GOT3 (cell line): ENCODE measurements at places on chromosomes 2 and 18.

- no peak for DNase-seq
Measured at GRCh38 chr2:206707164-206707701, 11.0 kb downstream of the DYTN start.

DNA sequence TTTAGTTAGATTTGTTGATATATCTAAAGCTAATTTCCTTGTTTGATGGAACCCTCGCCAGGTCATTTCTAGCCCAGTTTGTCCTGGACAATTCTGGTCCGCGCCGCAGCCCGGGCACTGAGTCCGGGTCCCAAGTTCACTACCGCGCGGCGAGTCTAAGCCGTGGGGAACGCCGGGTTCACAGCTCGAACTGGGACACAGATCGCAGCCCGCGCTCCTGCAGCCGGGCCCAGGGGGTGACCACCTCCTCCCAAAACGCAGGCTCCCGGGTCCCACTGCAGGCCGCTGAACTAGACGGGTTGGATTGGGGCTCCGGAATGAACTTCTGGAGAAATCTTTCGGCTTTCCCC lies 681 bp downstream of the ACADL start:
- DNase-seq = no peak

DNA sequence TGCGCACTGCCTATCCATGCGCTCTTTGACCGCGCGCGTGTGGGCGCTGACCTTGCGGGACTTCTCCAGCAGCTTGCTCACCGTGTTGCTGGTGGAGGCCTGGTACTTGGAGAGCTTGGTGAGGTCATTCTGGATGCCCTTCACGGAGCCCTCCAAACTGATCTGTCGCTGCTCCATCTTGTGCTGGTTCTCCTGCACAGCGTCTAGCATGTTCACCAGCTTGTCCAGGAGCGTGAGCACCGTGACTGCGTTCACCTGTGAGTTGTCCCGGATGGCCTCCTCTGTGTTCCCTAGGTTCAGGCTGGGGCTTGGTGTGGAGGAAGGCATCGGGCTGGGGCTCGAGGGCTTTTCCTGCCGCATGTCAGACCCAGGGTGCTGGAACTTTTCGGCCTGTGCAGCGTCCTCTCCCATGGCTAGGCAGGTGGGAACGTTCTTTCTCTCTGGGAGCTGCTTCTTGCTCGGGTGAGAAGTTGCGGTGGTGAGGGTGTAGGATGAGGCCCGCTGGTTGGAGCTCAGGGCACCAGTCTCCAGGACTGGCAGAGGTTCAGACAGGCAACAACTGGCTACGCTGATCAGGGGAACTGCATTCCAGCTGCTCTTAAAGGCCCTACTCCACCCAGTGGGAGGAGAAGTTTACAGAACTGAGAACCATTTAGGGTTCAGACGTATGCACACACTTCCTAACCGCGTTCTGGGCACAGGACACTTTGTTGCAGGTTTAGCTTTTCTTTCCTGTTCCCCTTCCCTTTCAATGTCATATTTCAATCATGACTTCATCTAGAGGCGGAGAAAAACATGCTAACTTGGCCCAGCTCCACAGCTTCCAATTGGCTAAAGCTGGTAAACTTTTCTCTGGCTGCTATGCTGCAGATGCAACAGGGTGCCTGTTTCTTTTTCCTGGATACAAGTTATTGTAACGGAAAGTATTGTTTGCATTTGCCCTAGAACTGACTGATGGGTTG lies at the start of gene CAVIN2:
TSS of gene CAVIN2 (minus strand) at position 574 of the 962 bp plus-strand sequence. CDS start at position 411, 163 bp downstream.
- peak; percentile 62 for DNase-seq

- DNase-seq = no peak
Measured at GRCh38 chr2:28463893-28464292, 32.0 kb upstream of the PLB1 start.

GRCh38 chr18:79682894-79683625 lies 3.5 kb downstream of the CTDP1 start:
- DNase-seq = no peak

DNA sequence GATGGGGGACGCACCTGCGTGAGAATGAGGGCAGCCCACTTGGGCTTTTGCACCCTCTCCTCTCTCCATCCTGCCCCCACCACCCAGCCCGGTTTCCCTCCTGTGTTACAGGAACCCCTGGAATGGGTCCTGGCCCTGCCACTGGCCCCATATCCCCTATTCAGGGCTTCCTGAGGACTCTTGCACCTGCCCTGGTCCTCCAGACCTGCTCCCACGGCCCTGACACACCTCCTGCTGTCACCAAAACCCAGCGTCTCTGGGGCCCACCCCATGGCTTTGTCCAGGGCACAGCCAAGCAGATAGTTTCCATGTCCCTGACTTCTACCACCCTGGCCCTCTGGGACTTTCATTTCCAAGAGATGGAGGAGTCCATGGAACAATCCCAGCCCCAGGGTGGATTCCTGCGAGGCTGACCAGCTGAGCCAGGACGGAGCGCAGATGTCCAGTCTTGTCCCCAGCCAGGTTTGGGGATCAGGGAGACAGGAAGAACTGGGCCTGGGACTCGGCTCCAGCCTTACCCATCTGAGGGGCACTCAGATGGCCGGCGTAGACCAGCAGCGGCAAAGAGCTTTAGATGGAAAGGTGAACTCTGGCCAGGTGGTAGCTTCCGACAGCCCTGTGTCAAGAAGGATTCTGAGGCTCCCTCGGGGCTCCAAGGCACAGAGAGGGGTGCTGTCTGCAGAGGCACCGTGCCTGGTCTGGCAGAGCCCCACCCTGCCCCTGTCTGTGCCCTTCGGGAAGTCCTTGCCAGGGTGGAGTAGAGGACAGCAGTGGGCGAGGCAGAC lies 12.0 kb downstream of the GPR35 start:
- DNase-seq = no peak

GRCh38 chr2:71935262-71935848 lies 212.3 kb downstream of the CYP26B1 start:
- no peak for DNase-seq

GRCh38 chr18:59834267-59834666 lies 65.5 kb upstream of the PMAIP1 start:
- no peak for DNase-seq

GRCh38 chr18:29849144-29849543 lies 1193.4 kb downstream of the DSC3 start:
- DNase-seq = no peak

GRCh38 chr2:100417711-100418124 lies 250 bp upstream of the CHST10 start:
- no peak for DNase-seq

- no peak for DNase-seq
Measured at GRCh38 chr2:70561893-70562292, 8.3 kb upstream of the TGFA start.

- DNase-seq = no peak
Measured at GRCh38 chr2:229650901-229651300, 63.5 kb downstream of the DNER start.

- no peak for DNase-seq
Measured at GRCh38 chr2:55923091-55923981, at the start of gene EFEMP1. Gene EFEMP1, minus strand, starts transcription at chr2:55923782. Its CDS starts 1,342 bp downstream, at chr2:55922440.

DNA sequence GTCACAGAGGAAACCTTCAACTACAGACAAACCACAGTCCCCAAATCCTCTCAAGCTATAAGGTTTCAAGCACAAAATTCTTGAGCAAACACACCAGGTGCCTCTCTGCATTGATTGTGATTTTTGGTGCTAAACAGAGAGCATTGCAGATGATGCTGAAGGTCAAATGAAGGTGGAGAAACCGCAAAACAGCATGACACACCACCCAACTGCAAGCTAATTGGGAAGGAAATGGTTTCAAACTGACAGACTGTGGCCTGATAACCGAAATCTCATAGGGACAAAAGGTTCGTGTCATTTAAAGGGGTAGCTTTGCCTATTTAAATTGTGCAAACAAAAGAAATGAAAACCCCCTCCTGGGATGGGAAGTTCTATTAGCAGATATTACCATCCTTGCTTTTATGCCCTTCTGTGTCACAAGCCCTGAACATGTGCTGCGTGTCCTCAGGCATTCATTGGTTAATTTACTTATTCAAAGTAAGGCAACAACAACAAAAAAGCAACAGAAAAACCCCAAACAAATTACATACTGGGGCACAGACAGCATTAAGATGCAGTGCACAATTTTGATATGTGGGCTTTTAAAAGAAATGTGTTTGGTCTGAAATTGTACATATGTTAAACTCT lies 154.9 kb downstream of the AQP4 start:
- DNase-seq = no peak

GRCh38 chr2:134421556-134422328 lies 167.9 kb downstream of the MGAT5 start:
- no peak for DNase-seq

DNA sequence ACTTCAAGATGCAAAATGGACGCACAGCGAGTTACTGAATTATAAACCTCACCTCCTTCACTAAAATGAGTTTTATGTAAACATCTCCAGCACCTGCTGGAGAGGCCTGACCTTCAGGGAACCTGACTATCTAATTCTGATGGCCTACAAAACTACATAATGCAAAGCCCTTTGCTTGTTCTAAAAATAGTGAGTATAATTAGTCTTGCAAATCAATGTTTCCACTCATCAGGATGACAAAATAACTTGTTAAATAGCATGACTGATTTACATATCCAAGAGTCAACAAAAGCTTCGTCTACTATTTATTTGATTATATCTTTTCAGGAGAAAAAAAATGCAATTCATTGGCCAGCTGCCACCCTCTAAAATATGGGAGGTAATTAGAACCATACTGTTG lies 326.3 kb upstream of the MC4R start:
- DNase-seq = no peak

DNA sequence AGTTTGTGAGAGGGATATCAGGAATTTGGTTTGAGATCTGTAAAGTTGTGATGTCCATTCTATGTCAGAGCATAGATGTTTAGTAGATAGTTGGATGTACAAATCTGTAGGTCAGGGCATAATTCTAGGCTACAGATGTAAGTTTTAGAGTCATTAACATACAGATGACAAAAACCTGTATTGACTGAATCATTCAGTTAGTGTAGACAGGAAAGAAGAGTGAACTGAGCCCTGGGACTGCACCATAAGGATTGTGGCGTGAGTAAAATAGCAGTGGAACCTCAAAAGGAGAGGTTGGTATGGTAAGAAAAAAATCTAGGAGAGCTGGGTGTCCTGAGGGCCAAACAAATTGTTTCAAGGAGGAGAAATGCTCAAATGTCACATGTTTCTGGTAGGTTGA lies 73.1 kb upstream of the RPRM start:
- no peak for DNase-seq
